ENCODE measurements at places on chromosomes 5 and 9. TPM values are rescaled to one million over a fixed set of nuclear protein-coding genes. Genes with fewer than 3 reads are reported as not detected.

The SLC30A5 gene
- total RNA-seq = 66.1 TPM

GRCh38 chr5:109038209-109038840, 290.6 kb downstream of the FER start:
- no peak for DNase-seq

DNA sequence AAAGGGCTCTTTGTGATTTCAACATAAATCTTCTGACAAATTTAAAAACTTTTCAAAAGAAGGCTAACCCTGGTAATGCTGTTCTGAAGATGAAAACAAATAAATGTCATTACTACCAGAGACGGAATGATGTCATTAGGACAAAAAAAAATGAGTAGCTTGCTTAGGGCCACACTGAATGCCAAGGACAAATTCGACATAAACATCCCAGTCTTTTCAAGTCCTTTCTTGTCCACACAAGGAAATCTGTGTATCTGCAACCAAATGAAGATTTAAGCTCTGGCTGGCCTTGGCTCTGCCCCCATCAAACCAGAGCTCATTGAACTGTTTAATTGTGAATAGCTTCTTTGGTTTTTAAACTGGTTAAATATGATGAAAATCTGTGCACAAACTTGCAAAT, 592.7 kb downstream of the TLE1 start:
- DNase-seq = no peak

GRCh38 chr9:107953556-107954125, 464.1 kb upstream of the KLF4 start:
- no peak for DNase-seq

- DNase-seq = peak; percentile 52
These were observed 2.7 kb downstream of the NXNL2 start for GRCh38 chr9:88537761-88538091.

All from Karpas-422 (cell line).